ENCODE measurements at places on chromosomes 3 and 15. TPM values are rescaled to one million over a fixed set of nuclear protein-coding genes. Genes with fewer than 3 reads are reported as not detected.
A peak's percentile ranks its signal among the peaks of the same experiment; 100 is the strongest.

DNA sequence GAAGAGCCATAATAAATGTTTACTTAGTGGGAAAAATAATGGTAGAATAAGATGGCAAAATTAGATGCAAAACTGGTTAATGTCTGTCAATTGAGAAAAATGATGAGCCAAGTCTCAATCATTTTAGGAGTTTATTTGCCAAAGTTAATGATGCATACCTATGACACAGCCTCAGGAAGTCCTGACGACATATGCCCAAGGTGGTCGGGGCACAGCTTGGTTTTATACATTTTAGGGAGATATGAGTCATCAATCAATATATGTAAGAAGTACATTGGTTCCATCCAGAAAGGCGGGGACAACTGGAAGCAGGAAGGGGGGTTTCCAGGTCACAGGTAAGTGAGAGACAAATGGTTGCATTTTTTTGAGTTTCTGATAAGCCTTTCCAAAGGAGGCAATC is 31.5 kb downstream of the CLEC3B start:
- DNase-seq: no peak
- no peaks in the 10 kb centered on the region for H3K36me3 ChIP-seq
- no peaks in the 10 kb centered on the region for H3K4me1 ChIP-seq
- H3K27ac ChIP-seq: peak overlapping the region; percentile 71

DNA sequence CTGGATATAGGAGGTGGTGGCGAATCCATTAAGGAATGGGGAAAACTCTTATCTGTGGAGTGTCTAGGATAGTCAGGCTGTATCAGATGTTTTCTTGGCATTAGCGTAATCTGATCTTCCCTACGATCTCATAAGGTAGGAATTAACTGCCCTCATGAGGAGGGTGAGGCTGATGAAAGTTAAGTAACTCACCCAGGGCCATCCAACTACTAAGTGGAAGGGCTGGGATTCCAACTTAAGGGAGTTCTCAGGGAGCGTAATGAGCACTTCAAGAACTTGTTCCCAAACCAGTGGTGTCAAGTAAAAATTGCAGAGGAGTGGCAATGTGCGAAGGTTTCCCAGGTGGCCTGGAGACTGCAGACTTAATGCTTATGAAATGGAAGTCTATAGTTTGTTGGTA is 55.9 kb upstream of the OSBPL11 start:
- H3K36me3 ChIP-seq: no peaks in the 10 kb centered on the region
- no peak overlapping the region for H3K4me3 ChIP-seq
- DNase-seq: no peak
- H3K4me1 ChIP-seq: no peaks in the 10 kb centered on the region
- no peak overlapping the region for H3K27ac ChIP-seq

GRCh38 chr3:147649475-147649874 is 240.3 kb downstream of the ZIC1 start:
- peaks cover 18% of the 10 kb centered on the region for H3K4me1 ChIP-seq
- H3K36me3 ChIP-seq: no peaks in the 10 kb centered on the region
- H3K27ac ChIP-seq: no peak overlapping the region
- H3K4me3 ChIP-seq: no peak overlapping the region

DNA sequence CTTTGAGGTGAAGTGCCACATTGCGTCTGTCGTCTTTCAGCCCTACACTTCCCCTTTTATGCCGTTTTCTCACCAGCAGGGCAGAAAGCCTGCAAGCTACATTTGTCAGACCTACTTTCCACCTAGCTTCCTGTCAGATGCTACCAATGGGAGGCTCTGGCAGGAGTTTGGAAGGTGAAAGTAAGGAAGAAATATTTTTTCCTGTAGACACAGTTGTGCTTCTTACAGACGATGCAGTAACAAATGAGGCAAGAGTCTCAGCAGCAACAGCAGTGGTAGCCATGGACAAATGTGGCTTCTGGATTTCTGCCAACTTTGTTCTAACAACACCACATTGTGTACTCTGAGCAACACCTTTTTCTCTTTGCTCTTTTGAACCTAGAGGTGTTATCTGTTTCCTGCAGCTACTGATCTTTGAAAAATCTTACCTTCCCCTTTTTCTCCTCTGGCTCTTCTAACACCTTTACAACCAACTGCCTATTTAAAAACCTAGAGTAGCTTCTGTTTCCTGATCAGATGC is 70.6 kb upstream of the STT3B start:
- no peak overlapping the region for H3K4me3 ChIP-seq
- H3K27me3 ChIP-seq: no peaks in the 10 kb centered on the region
- no peak overlapping the region for H3K27ac ChIP-seq
- no peaks in the 10 kb centered on the region for H3K4me1 ChIP-seq
- no peak for DNase-seq

DNA sequence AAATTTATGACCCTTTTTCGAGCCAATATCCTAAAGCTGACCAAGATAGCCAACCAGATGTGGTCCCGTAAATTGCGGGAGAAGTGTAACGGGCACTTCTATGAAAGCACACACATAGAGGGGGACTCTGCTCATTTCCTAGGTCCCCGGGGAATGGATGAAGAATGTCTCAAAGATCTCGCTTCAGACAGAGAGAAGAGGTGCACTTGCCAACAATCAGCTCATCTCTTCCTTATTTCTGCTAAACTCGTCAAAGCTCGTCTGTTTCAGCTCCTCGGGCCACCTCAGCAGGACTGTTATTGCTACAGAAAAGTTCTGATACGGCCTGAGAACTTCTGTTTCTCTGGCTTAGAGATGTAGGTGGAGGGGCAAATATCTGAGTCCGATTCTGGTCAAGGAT is 71.8 kb downstream of the TM2D3 start:
- no peaks in the 10 kb centered on the region for H3K36me3 ChIP-seq
- DNase-seq: no peak
- no peaks in the 10 kb centered on the region for H3K27me3 ChIP-seq
- H3K4me1 ChIP-seq: peaks cover 7% of the 10 kb centered on the region
- no peak overlapping the region for H3K4me3 ChIP-seq

GOLGA6D gene
- not detected for total RNA-seq

All from heart left ventricle (tissue), 16 donors.